ENCODE measurements at places on chromosomes 2 and 18. TPM values are rescaled to one million over a fixed set of nuclear protein-coding genes. Genes with fewer than 3 reads are reported as not detected.

- no peak for DNase-seq
Observed at GRCh38 chr2:174233771-174234275, 14.5 kb downstream of the OLA1 start.

DNA sequence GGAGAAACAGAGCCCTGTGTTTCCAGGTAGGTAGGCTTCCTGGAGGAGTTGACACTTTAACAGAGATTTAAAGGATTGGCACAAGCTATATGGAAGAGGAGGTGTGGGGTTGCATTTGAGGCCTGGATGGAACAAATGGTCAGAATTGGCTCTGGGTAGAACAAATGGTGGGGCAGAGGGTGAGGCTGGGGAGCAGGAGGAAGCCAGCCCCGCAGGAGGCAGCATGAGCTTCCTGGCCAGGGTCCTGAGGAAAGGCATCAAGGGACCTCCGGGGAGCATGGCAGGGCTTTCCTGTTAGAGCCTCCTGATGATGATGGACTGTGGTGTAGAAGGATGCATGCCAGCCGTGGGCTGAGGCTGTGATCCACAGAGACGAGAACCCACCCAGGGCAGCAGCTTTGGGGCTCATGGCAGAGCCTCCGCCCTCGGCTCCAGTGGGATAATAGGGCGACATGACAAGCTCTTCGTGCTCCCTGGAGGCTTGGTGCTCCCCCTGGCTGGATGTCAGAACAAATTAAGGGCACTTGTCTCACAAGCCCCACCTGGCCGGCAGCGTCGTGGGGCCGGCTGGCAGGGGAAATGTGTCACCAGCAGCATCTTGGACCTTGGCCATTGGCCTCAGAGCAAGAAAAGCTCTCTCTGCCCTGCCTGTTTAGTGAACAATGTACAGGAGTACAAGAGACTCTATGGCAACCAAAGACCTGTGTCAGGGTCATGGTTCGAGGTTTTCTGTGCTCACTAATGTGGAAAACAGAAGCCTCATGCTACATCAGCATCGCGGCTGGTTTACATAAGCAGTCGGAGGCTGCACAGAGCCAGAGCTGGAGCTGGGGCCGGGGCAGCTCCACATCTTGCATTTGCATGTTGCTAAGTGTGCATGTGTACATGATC, 153.5 kb downstream of the MYCN start:
- DNase-seq, result no peak

GRCh38 chr18:6249170-6249569, 165.5 kb downstream of the L3MBTL4 start:
- DNase-seq, result peak; percentile 55

The POTEC gene
- 0.01 TPM for polyA plus RNA-seq

The ALPG gene
- 0.30 TPM for polyA plus RNA-seq

- no peak for DNase-seq
Observed at GRCh38 chr18:63206433-63207142, 113.0 kb downstream of the BCL2 start.

DNA sequence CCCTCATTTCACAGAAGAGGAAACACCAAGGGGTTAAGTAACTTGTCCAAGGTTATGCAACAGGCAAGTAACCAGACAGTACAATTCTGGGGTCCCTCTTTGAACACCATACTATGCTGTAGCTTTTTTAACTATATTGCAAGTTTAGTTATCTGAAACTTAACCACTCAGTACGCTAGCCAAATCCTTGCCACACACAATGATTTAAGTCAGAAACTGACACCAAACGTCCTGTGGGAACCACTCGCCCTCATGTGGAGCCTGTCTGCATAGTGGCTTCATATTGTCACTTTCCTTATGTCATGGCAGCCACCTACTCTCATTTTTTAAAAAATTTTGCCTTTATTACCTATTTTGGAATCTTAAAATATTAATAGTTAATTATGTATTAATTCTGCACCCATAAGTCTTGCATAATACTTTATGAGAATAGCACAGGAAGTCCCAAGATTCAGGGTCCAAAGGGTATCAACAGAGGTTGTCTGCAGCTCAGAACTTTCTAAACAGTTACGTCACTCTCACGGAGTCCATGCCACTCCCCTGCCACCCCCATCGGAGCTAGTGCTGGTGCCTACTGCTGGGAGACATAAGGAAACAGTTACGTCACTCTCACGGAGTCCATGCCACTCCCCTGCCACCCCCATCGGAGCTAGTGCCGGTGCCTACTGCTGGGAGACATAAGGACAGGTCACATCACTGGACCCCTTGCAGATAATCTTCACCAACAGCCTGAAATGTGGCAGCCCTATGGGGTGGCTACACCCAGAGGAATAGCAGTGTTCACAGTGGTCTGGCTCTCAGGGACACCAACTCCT, 99.0 kb downstream of the L3MBTL4 start:
- no peak for DNase-seq

DNA sequence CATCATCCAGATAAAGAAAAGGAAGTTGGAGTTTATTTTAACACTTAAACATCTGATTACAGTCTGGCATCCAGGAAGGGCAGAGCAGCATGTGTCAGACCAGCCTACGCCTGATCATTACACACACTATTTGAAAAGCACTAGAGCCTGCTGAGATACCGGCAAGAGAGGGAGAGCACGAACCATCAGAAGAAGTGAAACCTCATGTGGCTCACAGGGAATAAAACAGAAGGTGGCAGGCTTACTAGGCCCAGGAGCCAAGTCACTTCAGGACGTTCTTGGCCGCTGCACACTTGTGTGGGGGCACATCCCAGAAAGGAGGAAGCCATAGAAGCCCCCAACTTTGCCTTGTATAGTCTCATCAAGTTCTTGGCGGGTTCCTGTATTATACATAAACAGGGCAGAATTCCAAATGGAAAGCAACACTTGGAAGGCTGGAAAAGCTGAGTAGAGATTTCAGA, 105.5 kb downstream of the UGGT1 start:
- DNase-seq, result no peak

DNA sequence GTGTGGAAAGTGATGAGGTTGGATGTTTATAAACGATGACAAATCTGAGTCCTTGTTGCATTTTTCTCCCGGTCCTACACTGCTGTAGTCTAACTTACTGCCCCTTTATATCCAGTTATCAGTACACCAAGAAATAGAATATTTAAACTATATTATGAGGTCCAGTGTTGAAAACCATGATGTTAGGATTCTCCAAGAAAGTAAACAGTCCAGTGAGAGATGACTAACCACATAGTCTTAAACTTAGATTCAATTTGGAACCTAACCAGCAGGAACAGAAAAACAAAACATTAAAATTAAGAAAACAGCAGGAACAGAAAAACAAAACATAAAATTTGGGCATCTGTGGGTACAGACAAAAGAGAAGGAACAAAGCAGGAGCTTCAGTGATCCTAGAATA, 143.2 kb downstream of the TPGS2 start:
- DNase-seq, result no peak

- peak; percentile 80 for DNase-seq
Observed at GRCh38 chr2:176729706-176730569, 460.7 kb downstream of the MTX2 start.

DNA sequence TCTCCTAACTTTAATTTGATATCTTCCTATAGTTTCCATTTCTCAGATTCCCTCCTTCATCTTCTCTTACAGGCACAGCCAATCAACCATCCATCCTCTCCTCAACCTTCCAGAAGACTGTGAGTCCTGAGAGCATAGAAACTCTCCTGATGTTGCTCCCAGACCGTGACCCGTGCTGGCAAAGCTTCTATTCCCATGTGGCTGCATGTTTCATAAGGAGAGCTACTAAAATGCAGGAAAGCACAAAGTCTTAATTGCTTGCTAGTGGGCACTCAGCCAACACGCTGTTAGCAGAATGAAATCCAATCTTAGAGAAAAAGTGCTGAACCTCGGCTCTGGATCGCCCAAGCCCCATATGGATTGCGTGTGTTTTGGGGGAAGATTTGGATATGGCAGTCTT, 1244.7 kb upstream of the ZEB2 start:
- DNase-seq, result no peak

DNA sequence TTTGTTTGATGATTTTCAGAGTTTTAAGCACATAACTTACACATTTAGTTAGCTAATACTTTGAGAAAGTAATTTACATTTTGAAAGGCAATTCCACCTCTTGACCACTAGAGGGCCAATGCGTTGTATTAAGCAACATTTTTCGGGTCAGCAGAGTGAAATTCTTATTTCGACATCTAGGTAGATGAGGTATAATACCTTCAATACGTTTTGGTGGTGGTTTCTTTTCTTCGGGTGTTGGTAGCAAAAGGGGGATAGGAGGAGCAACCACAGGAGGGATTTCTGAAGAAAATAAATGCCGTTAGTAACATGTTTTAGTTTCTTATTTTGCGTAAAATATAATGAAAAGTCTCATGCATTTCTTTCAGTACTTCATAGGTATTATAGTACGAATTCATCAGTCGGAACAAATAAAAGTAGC, 106.3 kb downstream of the TTN start:
- DNase-seq, result no peak

GRCh38 chr18:52070291-52070756, 269.7 kb upstream of the DCC start:
- no peak for DNase-seq

The KCNK3 gene
- polyA plus RNA-seq, result 1.3 TPM

The CRACDL gene
- polyA plus RNA-seq, result 2.5 TPM

- no peak for DNase-seq
Observed at GRCh38 chr18:35247412-35248249, 6.8 kb downstream of the ZNF397 start.

The HMSD gene
- 0.09 TPM for polyA plus RNA-seq

- no peak for DNase-seq
Observed at GRCh38 chr2:240290432-240291336, 144.8 kb upstream of the GPC1 start.

The MC4R gene
- polyA plus RNA-seq, result 0.27 TPM

- no peak for DNase-seq
Observed at GRCh38 chr2:68385220-68385906, 20.3 kb downstream of the PLEK start.

DNA sequence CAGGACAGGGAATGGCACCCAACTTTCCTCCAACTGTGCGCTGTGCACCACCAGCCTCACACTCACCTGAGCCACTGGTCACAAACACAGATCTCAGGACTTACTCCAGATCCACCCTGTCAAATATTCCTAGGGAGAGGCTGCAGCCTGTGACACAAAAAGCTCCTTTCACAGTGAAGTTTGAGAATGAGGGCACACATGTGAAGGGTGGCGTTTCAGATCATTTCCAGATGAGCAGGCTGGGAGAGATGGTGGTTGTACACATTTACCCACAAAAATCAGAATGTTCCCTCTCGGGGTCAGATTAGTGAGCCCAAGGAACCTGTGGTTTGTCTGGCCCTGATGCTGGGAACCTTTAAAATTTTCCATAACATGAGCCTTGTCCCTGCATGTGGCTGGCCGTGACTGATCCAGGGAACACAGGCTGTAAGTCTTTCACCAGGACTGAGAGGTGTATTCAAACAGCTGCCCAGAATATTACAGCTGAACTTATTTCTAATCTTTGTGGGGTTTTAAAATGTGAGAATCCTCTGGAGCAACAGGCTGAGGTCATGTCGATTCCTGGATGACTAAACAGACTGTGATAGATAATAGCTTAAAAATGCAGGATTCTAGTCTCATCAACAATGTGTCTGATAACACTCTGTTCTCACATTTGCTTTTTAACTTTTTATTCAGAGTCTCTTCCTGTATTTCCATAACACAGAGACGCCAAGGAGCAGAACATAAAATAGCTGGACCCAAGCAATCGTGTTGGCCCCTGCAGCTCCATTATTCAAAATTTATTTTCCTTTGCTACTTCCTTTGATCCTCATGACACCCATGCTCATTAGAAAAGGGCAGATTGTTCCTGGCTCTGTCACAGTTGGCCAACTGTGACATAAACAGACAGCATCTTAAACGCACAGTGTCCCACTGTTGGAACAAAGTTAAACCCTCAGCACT, 35.5 kb downstream of the IL1R2 start:
- DNase-seq, result peak; percentile 70

- no peak for DNase-seq
Observed at GRCh38 chr2:19971691-19972090, 18.2 kb downstream of the WDR35 start.

The UNC80 gene
- 1.1 TPM for polyA plus RNA-seq

The FHL2 gene
- 40.4 TPM for polyA plus RNA-seq

The CLEC4F gene
- 0.07 TPM for polyA plus RNA-seq

The CCDC141 gene
- 57.2 TPM for polyA plus RNA-seq

GRCh38 chr2:111157798-111158197, 37.1 kb downstream of the BCL2L11 start:
- DNase-seq, result no peak

All from muscle of back (tissue), 13 donors.